ENCODE measurements at places on chromosomes 16 and 17.

- DNase-seq, result no peak
These were observed 103.4 kb downstream of the SPAG9 start for GRCh38 chr17:51017270-51017669.

DNA sequence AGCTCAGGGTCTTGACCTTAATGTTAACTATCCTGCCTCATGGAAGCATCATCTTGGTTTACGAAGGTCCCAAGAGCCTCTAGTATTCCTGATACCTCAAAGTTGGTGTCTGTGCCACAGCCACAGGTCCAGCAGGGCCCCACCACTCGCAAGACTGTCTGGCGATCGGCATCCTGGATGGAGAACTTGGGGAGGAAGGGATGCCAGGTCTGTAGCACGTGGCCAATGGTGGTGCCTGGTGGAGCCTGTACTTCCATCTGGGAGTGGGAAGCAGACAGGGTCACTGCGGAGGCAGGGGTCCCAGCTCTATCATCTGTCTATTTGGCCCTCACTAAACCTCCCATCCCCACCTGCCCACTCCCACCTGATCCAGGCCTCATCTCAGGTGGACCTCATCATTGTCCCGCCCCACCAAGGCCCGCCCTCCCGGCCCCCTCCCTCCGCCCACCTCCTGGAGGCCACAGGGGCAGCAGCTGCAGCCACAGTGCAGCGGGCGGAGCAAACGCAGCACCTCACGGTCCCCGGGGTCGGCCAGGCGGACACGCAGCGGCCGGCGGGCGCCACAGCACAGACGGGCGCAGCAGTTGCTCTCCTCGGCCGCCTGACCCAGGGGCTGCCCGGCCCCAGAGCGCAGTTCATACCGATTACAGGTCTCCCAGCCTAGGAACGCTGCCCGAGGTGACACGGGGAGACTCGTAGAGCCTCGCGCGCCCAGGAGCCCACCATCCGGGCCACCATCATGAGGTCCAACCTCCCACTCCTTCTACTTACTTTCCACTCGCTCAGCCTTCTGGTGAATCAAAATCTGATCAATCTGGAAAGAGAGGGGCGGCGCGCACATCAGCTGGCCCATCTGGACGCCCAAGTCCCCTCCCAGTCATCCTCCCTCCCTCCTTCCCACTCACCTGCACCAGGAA, 1.4 kb downstream of the PLSCR3 start:
- DNase-seq, result no peak

GRCh38 chr17:56159826-56160380, 6.6 kb downstream of the ANKFN1 start:
- no peak for DNase-seq

- no peak for DNase-seq
These were observed 37.2 kb downstream of the NKD1 start for GRCh38 chr16:50585331-50585776.

- peak; percentile 99 for DNase-seq
These were observed at the start of the genes RECQL5 and SAP30BP for GRCh38 chr17:75666959-75667790. RECQL5 (minus strand) TSS chr17:75667154; CDS start chr17:75666557, 597 bp downstream. SAP30BP (plus strand) TSS chr17:75667338; CDS start chr17:75667373, 35 bp downstream.

- no peak for DNase-seq
These were observed 7.6 kb downstream of the SLC25A10 start for GRCh38 chr17:81719410-81720266.

- DNase-seq, result no peak
These were observed 1.1 kb upstream of the CHAD start for GRCh38 chr17:50469671-50470305.

- no peak for DNase-seq
These were observed 98.6 kb upstream of the PMFBP1 start for GRCh38 chr16:72270531-72270930.

- no peak for DNase-seq
These were observed 15.4 kb downstream of the RHBDL3 start for GRCh38 chr17:32281011-32281451.

DNA sequence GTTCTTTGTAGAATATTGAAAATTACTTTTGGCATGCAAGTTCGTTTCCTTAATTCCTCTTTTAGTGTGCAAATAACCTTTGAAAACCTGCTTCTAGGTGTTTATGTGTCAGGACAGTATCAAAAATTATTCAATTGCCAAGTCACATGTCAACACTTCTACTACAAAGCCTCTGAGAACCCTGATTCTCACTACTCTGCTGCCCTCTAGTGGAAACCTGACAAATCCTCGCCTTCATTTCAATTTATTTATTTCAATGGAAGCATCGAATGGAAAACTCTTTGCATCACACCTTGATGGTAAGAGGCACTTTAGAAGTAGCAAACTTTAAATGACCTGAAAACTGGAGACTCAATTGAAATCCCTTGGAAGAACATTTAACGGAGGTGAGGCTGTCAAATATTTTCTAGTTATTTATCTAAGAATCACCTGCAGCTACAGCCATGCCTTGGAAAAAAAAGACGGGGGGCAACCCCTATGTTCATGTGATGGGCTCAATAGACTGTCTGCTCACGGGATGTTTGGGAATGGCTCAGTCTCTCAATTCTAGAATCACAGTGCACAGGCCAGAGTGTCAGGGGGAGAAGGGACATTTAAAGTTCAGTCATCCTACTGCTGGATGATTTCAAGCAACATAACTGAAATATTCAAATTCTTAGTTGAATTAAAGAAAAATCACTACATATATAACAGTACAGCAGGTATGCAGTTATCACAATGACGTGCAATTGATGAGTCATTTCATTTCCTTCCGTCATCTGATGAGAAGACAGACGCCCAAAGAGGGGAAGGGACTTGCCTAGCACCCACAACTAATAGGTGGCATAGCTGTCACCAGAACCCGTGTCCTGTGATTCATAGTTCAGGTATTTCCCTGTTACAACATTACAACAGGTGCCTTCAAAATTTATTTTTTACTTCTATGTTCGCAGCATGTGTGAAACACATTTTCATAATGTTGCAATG, 563.9 kb downstream of the TOX3 start:
- peak; percentile 81 for DNase-seq

DNA sequence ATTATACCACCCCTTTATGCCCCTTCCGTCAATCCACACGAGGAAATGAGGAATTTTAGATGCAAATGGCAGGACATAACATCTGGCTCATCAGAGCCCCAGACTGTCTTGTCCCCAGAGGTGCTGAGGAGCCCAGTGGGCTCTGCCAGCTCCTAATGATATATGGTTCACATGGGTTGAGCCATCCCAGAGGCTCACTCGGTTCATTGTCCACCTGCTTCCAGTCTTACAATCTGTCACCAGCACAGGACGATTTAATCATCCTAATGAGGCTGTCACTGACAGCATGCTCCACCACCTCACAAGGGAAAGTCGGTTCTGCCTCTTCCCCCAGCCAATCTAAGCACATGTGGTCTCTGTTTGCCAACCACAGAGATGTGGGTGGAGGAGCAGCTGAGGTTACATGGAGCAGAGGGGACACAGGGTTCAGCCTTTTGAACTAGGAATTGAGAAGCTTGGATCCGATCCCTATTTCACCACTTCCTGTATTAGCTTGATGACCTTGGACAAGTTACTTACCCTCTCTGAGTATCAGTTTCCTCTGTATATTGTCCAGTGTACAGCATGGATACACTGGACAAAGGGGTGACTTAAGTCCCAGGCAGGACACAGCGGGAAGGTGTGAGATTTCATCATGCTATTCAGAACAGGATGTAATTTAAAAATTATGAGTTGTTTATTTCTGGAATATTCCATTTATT, 27.0 kb upstream of the DHX8 start:
- DNase-seq, result peak; percentile 61

DNA sequence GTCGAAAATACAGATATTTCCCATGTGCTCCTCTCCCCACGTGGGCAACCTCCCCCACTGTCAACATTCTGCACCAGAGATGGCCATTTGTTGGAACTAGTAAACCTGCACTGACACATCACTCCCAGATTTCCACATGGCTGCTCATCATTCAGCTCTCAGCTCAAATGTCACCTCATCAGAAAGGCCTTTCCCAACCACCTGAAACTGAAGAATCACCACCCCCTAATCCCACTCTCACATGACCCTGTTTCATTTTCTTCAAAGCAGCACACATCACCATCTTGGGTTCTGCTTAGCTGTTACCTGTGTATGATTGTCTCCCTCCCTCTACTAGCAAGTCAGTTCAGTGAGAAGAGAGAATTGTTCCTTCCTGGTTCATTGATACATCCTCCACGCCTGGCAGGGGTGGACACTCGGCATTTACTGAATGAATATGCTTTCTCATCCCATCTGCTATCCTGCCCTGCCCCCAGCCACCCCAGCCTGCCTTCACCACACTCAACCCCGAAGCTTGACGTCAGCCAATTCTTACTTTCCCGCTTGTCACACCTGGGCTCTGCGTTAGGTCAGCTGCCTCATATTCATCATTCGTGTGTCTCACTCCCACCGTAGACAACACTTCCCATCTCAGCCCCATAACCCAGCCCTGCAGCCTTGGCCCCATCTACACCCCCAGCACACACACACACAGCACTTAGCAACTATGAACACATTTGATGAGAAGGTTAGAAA, 1.5 kb downstream of the C17orf114 start:
- DNase-seq, result no peak

- no peak for DNase-seq
These were observed 8.2 kb downstream of the MYLK3 start for GRCh38 chr16:46739934-46740333.

GRCh38 chr16:21117567-21117966, 33.1 kb downstream of the DNAH3 start:
- DNase-seq, result no peak

- DNase-seq, result no peak
These were observed 56.5 kb upstream of the GNAO1 start for GRCh38 chr16:56134790-56135189.

DNA sequence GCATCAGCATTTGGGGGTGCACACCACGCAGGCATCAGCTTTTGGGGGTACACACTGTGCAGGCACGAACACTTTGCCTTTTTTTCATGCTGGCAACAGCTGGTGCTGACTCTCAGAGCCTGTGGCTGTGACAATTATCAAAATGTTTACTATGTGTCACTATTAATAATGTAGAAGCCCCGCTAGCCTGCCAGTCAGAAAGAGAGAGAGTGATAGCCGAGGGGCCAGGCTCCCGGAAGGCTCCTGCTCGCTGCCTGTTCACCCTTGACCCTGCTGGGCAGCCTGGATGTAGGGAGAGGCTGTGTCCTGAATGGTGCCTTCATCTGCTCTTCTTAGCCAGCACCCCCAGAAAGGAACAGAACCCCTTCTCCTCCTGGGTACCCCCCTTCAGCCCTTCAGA, 61.9 kb downstream of the SDK2 start:
- no peak for DNase-seq

DNA sequence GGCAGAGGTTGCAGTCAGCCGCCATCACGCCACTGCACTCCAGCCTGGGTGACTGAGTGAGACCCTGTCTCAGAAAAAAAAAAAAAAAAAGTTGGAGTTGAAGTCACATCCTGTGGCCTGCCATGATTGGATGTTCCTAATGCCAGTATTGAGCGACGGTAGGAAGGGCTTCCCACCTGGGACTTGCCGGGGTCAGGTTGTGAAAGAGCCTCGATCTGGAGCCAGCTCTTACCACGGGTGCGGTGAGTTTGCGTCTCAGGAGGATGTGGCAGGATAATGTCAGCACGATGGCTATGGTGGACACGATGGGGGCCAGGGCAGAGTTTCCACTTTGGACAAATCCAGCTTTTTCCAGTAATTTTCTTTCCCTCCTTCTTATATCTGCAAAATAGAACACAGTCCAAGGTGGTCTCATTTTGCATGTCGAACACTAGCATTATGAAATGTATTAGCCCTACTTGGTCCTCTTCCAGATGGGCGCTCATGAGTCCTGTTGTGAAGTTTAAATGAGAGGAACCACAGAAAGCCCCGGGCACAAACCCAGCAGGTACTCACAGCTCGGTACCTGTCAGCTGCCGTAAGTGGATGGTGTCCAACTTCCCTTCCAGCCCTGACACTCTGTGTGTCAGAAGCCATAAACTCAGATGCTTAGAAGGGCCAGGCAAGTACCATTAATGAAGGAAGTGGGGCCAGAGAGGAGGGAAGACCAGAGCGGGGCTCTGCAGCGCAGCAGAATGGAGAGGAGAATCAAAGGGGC, 22.2 kb downstream of the ABCC12 start:
- no peak for DNase-seq

DNA sequence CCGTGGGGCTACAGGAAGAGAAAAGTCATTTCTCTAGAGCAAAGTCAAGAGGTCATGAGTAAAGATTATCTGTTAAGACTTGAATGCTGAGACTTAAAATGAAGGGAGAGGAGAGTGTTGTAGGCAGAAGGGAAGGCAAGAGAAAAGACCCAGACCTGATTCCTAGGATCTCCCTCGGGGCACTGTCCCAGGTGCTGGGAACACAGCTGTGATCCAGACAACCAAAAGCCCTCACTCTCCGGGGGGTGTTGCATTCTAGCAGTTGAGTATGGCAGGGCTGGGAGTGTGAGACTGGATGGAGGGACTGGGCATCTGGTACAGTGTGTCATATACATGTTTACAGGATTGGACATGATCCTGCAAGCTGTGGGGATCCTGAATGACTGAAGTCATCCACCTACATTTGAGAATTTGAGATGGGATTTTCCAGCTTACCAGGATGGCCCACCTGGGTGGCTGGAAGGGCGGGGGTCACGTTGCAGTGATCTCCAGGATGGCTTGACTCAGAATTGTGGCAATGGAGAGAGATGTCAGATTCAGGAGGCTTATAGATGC, 29.1 kb downstream of the ARSG start:
- no peak for DNase-seq

DNA sequence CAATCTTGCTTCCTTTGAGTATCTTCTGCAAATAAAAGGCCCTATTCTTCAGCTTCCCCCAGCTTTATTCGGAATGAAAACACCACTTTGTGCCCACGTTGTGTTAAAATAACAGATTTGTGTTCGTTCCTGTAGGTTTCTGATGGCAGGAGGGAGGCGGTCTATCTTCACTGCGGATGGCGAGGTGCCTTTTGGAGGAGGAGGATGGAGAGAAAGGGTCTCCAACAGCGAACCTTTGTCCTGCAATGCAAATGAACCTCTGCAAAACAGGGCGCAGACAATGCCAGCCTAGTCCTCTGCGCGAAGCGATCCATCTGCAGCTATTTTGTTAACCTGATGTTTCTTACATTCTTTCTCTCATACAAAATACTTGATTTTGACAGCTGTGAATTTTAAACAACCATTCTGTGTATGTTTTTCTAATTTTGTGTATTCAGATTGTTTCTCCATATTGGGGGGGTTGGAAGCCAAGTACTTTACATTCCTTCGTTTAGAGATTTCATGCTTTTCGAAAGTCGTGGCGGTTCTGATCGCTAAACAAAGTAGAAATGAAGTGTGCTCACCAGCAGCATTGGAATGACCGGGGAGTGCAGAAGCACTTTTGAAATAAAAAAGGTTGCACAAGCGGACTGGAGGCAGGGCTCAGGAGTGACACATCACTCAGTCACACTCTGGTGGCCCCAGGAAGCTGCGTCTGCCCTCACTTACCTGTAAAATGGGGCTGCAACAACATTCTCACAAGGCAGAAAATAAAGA, 279.0 kb upstream of the IRX5 start:
- DNase-seq, result no peak

All from SK-N-DZ (cell line).